ENCODE measurements at places on chromosomes 1 and 21.

- DNase-seq = no peak
Observed at GRCh38 chr1:28986306-28986910, 72.0 kb downstream of the EPB41 start.

- no peak for DNase-seq
Observed at GRCh38 chr1:22845398-22845935, 127.2 kb downstream of the LACTBL1 start.

GRCh38 chr1:240310226-240310925, 218.7 kb downstream of the FMN2 start:
- no peak for DNase-seq

DNA sequence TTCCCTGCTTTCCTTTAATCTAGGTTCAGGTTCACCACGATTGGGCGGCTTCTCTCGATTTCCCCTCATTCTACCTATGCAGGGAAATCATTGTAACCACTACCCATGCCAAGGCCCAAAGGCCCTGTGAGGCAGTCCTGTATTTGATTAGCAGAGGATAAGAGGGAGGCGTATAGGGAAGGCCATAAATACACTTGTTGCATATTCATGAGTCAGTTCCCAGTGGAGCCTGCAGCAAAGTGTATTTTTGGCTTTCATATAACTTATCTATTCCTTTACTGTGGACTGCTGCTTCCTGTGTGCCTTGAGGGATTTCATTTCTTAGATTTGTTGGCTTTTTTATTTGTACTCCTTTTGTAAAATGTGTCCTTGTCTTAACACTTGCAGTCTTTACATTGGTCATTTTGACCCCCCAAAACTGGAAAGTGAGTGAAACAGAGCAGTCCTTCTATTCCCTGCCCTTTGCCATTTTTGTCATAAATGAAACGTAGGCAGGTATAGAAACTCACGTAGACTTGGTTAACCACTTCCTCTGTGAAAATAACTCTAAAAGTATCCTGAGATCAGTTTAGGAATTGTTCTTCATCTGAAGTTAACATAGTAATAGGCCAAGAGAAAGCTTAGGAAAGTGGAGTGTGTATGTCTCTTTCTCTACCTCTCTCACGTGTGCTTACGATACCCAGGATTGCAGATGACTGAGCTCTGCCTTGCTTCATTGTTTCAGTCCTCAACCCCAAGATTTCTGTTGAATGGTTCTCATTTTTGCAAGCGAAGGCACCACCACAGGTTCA, 19.6 kb upstream of the KCNQ4 start:
- no peak for DNase-seq

DNA sequence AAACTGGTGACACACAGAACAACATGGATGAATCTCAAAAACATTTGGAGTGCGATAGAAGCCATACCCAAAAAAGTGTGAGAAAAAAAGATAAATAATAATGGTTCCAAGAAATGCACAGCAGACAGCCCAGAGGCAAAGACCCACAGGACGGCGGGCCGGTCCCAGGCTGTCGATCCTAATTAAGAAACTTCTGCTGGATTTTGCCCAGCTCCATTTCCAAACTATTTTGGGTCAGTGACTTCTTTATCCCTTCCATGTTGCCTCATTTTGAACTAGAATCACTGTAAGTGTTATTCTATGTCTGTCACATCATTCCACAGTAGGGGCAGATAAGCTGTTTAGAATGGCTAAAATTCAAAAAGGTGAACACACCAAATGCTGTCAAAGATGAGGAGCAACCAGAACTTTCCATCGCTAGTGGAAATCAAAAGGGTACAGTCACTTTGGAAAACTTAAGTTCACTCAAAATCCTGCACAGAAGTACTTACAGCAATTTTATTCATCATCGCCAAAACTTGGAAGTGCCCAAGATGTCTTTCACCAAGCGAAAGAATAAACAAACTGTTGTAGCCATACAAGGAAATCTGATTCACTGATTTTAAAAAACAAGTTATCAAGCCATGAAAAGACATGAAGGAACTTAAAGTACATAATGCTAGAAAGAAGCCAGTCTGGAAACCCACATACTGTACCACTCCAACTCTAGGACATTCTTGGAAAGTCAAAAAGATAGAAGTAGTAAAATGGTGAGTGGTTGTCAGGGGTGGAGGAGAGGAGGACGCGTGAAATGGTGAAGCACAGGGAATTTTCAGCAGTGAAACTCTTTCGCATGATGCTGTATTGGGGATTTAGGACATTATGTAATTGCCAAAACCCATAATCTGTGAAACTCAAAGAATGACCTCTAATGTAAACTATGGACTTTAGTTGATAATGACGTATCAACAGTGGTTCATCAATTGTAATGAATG, 7.5 kb downstream of the NBPF1 start:
- DNase-seq = no peak

- no peak for DNase-seq
Observed at GRCh38 chr1:168921629-168922028, 184.9 kb upstream of the ATP1B1 start.
